ENCODE measurements at places on chromosomes 12 and 14. TPM values are rescaled to one million over a fixed set of nuclear protein-coding genes. Genes with fewer than 3 reads are reported as not detected.

Gene FAM186B
- total RNA-seq, result 0.09 TPM

Gene FOXA1
- not detected for total RNA-seq

Gene PCNX1
- 68.2 TPM for total RNA-seq

Gene SMOC1
- not detected for total RNA-seq

Gene ARID2
- 13.7 TPM for total RNA-seq

Gene DTX1
- not detected for total RNA-seq

Gene SDSL
- 7.5 TPM for total RNA-seq

Gene PIP4P1
- total RNA-seq, result 20.2 TPM

Gene DENND5B
- 15.7 TPM for total RNA-seq

Gene KRT83
- not detected for total RNA-seq

Gene TSPAN19
- not detected for total RNA-seq

Gene BATF
- not detected for total RNA-seq

Gene GPR135
- total RNA-seq, result 6.4 TPM

Gene ENDOU
- 0.14 TPM for total RNA-seq

Gene GYS2
- not detected for total RNA-seq

Gene TTC6
- total RNA-seq, result 0.09 TPM

Gene IGF1
- under 0.01 TPM for total RNA-seq

Gene IQSEC3
- total RNA-seq, result 0.59 TPM

Gene PCED1B
- 1.5 TPM for total RNA-seq

All from smooth muscle cell of the umbilical artery (primary cell).